ENCODE measurements at places on chromosomes 11 and 22.

GRCh38 chr22:46511151-46512038 is 26.0 kb downstream of the CELSR1 start:
- no peak for DNase-seq

- DNase-seq, result no peak
Observed at GRCh38 chr22:45615364-45615763, 56.3 kb upstream of the ATXN10 start.

GRCh38 chr22:47301820-47302475 is 539.5 kb downstream of the TBC1D22A start:
- no peak for DNase-seq

DNA sequence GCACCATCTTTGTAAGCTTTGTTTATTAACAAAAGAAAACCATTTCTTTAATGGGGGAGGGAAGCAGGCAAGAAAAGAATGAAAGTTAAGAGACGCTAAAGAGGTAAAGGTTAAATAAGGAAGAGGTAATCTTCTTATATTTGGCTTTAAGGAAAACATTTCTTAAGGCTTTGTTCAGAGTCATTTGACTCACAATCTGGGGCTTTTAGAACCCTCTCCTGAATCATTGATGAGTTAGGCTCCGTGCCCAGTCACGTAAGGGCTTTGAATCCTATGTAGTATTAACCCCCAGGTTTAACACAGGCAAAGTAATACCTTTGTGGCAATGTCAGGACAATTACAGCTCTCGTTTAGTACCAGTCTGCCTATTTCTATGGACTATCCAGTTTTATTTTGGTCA is 26.1 kb downstream of the MADD start:
- DNase-seq, result no peak
